Epithelial cell of alveolus of lung (primary cell): ENCODE measurements at places on chromosomes 6 and 20. TPM values are rescaled to one million over a fixed set of nuclear protein-coding genes. Genes with fewer than 3 reads are reported as not detected.

Gene LBP
- 1.3 TPM in 1 of 2 replicates, not detected in the other for total RNA-seq

Gene EBF4
- 3.7 and 7.3 TPM in 2 replicates for total RNA-seq

Gene ZSCAN23
- total RNA-seq = 1.2 and 6.5 TPM in 2 replicates

Gene TPD52L1
- total RNA-seq = 0.96 and 5.2 TPM in 2 replicates

Gene CRYBG1
- 0.80 and 2.2 TPM in 2 replicates for total RNA-seq

Gene MYCT1
- 0.48 and 1.4 TPM in 2 replicates for total RNA-seq

Gene MAS1
- total RNA-seq = not detected in 2 replicates
